NCI-H1930 (cell line): ENCODE measurements at places on chromosomes 12 and 14.

DNA sequence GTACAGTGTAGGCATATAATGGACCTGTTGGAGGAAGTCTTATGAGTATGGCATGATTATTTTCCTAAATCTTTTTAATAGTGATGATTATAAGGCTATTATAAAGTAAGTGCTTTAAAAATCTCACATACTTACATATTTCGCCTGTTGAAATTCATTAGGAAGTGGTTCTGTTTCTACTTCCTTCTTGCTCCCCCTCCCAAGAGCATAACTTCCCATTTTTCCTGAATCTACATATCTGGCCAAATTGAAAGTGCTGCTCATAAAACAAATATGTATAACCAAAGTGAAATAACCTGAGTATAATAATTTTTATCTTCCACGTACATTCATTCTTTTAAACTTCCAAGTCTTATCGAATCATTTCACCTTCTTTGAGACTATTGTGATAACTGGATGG is 455.6 kb upstream of the SEL1L start:
- DNase-seq = no peak

GRCh38 chr12:42568952-42569915 is 20.3 kb downstream of the PRICKLE1 start:
- peak; percentile 58 for DNase-seq

DNA sequence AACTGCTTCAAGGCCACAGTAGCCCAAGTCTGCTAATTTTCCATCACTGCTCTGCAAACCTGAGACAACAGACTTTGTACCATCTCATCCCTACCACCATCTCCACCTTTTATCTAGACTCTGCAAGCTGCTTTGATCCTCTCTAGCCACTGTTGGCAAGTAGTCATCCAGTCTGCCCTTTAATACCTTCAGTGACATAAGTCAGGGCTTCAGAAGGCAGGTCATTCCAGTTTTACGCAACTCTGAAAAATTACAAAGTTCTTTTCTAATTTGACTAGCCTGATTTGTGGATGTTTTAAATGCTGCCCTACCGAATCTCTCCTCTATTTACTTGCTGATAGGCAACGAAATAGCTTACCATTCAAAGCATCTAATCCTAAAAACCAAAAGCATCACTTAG is 2.8 kb downstream of the FERMT2 start:
- no peak for DNase-seq

- DNase-seq = no peak
Measured at GRCh38 chr14:41403360-41403759, 203.3 kb upstream of the LRFN5 start.

- no peak for DNase-seq
Measured at GRCh38 chr12:100043631-100044030, 58.9 kb upstream of the ANKS1B start.

DNA sequence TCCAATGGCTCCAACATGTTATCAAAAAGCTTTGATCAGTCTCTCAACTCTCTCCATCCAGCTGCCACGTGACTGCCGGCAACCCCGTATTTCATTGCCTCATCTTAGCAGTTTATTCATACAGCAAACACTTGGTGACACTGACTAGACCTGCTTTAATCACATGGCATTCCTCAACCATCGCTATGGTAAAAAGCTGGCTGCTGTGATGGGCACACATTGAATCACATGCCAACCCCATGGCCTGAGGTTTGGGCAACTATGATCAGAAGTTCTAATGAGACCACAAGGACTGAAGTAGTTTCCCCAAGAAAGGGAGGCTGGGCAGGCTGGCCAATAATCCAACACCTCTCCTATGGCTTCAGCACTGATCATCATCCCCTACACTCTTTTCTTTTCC is 40.6 kb upstream of the TAS2R42 start:
- no peak for DNase-seq

DNA sequence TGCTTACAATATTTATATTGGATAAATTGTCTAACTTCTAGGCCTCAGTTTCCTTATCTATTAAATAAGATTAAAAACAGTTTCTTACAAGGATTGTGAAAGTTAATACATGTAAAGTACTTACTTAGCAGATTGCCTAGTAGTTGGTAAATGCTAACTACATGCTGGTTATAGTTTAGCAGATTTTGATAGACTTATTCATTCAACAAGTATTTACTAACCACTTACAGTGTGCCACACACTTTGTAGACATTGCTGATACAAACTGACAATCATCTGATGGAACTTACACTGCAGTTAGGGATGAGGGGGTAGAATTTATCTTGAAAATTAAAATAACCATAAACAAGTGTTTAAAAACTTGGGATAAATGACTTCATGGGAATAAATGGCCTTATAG is 50.4 kb downstream of the ARID2 start:
- no peak for DNase-seq

GRCh38 chr12:75852143-75852542 is 179.4 kb downstream of the PHLDA1 start:
- DNase-seq = no peak

- DNase-seq = no peak
Measured at GRCh38 chr14:65229748-65230728, 127.7 kb upstream of the MAX start.

- DNase-seq = no peak
Measured at GRCh38 chr12:46300910-46301309, 32.1 kb upstream of the SLC38A1 start.

DNA sequence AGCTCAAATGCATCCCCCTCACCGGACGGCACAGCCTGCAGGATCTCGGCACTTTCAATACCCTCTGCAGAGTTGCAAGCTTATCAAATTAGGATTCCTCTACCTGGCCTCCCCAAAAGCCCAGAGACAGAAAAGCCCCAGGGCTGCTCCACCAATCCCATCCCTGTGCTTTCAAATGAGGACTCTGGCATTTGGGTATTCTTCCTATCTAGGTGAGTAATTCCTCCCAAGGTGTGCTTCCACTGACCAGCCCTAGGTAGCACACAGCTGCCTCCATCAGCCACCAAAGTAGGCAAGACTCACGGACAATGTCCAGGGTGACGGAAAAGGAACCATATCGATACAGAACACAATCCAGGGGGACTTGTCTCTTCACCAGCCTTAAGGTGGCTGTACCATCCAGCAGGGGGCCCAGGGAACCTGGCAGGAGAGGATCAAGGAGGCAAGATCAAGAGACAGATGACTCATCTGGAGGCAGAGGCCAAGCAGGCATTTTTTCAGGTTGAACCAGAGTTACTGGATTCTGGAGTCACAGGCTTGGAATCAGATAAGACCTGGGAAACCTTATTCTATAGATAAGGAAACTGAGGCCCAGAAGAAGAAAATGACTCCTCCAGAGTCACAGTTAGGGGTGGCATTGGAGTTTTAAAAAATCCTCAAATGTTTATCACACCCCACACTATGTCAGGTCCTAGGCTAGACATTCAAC is 9.9 kb downstream of the PMEL start:
- DNase-seq = no peak

DNA sequence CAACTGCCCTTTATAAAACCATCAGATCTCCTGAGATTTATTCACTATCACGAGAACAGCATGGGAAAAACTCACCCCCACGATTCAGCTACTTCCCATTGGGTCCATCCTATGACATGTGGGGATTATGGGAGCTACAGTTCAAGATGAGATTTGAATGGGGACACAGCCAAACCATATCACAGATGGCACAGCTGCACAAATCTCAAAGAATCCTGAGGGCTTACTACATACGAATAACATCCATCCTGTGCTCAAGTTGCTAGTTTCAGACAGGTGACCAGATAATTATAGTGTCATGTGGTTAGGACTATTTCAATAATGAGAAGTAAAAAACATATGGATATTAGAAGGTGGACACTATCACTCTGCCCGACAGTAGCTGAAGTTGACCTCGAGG is 211.2 kb downstream of the NUAK1 start:
- no peak for DNase-seq

GRCh38 chr14:73644531-73645247 is at the start of gene DNAL1:
TSS of gene DNAL1 (plus strand) at chr14:73644986. CDS start at chr14:73645040, 54 bp downstream.
- peak; percentile 88 for DNase-seq

DNA sequence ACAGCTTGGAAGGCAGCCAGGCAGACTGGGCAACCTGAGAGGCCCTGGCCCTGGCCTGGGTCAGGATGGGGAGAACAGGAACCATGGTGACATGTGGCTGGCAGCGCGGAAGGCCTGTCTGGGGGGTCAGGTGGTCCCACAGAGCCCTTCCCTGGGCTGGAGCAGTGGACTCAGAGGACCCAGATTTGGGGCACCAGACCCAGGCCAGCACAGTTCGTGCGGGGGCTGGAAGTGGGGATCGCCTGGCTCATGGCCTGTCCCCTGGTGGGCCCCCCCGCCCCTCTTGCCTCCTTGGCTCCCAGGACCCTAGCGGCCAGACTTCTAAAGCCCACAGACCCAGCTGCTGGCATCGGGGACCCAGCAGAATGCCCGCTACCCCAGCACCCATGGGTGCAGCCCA is 21.4 kb downstream of the MTA1 start:
- no peak for DNase-seq

- DNase-seq = no peak
Measured at GRCh38 chr14:33030386-33030785, 91.7 kb downstream of the NPAS3 start.

DNA sequence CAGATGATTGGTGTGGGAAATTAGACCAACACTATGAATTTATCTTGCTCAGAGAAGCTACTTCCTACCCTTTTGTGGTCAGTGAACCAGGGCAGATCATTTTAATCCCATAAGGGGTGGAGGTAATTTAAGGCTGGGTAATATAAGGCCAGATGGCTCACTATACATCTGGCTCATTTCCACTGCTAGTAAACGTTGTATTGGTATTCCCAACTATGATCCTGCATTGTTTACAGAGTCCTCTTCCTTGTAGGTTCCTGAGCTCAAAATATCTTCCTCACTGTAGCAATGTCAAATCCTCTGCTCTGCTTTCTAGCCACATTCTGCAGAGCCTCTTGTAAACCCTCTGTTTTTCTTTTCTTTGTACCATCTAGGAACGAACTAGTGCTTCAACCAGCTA is 93.0 kb upstream of the MGAT4C start:
- DNase-seq = no peak
